ENCODE measurements at places on chromosomes 1 and 21.

DNA sequence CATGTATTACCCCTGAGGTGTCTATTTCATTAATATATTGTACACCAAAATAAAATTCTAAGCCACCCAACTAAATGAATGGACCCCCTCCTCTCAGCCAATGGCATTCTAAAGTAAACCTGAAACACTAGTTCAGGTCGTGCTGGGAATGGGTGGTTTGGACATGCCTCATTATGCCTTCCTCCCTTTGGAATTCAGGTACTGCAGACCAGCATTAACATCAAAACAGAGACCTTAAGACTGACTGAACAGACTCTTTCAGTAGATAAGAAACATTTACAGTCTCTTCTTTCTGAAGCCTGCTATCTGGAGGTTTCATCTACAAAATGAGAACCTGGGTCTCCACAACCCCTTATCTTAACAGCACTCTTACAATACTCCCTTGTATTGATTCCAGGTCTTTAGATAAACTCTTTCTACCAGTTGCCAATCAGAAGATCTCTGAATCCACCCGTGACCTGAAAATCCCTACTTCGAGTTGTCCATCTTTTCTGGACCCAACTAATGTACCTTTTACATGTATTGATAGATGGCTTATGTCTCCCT is 93.6 kb downstream of the PKN2 start:
- no peak for DNase-seq

- DNase-seq = peak; percentile 74
These were observed 213.4 kb downstream of the USP25 start for GRCh38 chr21:15943009-15943666.

DNA sequence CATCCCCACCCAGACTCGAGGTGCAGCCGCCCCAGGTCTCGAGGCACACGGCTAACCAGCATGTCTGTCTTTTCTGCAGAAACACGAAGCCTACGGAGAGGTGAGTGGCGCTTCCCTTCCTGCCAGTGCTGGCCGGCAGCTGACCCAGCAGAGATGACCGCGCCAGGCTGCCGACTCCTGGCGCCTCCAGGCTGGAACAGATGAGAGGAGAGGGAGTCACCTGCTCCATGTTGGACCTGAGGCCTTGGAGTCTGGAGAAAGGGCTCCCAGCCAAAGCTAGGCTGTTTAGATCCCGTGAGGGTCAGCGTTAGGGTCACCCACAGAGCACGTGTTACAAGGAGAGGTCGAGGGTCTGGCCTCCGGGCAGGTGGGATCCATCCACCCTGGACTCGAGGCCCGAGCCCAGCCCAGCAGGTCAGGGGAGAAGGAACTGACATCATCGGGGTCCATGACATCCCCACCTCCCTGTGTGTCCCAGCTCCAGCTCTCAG is 14.9 kb downstream of the COL6A2 start:
- DNase-seq = no peak

- no peak for DNase-seq
These were observed 50.8 kb downstream of the TOMM20 start for GRCh38 chr1:235077571-235078479.

DNA sequence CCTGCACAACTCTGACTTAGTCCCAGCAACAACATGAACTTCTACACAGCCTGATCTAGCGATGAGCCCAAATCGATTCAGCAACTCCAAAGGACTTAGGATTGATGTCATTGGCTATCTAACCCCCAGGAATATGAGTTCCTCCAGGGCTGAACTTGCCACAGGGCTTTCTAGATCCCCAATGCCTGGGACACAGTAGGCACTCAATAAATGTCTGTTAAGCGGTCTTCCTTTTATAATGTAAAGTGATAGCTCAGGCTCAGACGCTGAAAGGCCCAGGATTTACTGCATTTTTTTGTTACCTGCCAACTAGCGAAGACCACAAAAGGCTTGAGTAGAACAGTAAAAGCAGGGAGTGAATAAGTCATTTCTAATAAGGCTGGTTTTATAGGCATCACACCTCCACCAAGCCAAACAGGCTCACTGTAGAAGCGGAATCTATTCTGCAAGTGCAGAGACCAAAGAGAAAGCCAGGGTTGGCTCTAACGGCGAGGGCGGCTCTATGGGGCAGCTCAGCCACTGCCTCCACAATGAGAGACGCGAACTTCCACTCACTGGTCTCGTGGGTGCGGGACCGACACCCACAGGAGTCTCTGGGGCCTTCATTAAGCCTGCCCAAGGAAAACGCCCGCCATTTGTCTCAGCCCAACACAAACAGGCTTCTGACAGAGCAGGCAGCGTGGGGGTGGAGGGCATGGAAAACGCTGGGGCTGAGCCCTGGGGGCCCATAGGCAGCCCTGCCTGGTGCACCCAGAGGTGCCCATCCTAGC is 52.0 kb downstream of the HLCS start:
- DNase-seq = no peak

- no peak for DNase-seq
These were observed 57.5 kb upstream of the CPLANE2 start for GRCh38 chr1:16294219-16295212.

GRCh38 chr1:45535988-45536766 is 14.4 kb upstream of the AKR1A1 start:
- DNase-seq = no peak

GRCh38 chr21:46551636-46552241 is 53.1 kb downstream of the S100B start:
- DNase-seq = no peak

Measured in RKO (cell line).